ENCODE measurements at places on chromosomes 3 and 15.

DNA sequence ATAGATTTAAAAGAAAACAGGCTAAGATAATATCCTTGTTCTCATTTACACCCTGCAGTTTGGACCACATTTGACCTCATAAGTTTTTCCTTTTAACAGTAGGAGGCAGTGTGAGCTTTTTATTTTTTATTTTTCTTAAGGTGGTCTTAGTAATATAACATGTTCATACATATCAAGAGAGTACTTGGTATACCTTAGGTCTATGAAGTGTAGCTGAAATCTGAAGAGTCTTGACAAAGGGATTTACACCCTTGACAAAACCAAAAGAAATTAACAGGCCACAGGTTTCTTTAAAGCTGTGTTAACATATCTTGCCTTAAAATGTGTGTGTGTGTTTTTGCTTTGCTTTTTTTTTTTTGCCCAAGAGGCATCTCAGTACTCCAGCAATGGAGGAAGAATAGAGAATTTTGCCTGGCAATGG, 3.2 kb downstream of the RAP2B start:
- DNase-seq = no peak

DNA sequence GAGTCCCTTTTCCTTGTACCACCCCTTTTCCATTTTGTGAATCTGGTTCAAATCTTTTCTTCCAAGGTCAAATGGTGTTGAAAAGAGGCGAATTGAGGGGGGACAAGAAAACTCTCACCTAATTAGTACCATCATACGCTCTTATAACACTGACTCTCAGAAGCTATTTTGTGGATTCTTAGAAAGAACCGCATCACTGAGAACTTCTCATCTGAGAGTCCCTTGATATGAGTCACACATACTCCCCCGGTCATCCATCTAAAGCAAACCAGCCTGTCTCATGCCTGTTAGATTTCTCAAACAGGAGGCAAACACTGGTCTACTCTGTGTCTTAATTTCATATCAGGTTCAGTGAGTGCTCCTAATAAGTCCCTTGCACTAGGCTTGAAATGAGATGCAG, 76.5 kb upstream of the SPRED1 start:
- DNase-seq = no peak

DNA sequence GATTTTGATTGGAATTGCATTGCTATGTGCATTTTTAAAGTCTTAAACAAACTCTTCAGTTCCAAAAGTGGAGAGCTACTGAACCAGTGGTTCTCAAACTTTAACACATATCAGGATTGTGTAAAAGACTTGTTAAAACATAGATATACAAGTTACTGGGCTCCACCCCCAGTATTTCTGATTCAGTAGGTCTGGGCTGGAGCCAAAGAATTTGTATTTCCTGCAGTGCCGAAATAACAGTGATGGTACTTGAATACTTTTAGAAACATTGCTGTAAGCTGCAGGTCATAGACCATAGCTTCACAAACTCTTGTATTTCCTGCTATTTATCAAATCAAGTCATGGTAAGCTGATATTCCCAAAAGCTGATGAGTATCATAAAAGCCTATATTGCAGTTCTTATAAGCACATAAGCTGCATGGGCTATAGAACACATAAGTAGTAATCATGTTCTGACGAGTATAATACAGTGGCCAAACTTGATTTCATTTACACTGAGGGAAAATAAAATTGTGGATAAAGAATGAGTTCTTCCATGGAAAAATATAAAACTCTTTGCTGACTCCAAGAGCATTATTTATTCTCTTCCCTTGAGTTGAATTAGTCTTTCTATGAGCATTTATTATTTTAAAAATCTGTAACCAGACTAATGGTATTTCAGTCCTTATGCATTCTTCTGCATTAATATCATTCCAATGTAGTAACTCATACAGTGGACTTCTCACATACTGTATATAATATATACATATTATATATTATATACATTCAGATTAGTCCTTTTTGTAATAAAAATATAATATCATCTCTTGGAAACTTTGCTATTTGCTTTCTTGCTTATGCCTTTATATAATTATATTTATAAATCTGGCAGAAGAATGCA, 550.5 kb upstream of the AGTR1 start:
- DNase-seq = no peak

DNA sequence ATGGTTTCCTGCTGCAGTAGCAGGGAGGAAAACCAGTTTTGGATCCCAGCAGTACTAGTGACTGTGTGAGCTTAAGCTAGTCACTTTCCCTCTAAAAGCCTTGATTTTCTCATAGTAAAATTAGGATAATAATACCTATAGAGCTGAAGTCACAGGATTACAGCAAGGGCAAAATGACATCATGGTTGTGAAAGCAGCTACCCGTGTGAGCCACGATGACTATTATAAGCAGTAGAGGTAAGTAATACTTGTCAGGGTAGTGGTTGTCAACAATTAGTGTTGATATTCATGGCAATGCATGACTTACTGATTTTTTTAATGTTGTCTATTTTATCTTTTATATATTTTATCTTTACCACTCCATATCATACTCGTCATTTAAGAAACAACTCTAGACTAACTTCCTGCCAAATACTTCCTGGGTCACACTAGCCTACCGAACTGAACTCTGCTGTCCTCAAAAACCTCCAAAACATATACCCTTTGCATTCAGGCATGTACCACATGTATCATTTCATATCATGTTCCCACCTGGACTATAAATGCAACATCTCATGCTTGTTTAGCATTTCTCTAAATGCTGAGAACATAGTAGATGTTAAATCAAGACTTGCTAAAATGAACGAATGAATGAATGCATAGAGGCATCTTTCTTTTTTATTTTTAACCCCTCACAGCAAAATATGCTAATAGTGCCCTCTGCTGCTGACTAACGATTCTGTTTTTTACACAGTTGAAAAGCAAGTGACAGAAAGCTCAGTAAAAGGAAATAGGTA, 172.6 kb downstream of the P3H2 start:
- no peak for DNase-seq

DNA sequence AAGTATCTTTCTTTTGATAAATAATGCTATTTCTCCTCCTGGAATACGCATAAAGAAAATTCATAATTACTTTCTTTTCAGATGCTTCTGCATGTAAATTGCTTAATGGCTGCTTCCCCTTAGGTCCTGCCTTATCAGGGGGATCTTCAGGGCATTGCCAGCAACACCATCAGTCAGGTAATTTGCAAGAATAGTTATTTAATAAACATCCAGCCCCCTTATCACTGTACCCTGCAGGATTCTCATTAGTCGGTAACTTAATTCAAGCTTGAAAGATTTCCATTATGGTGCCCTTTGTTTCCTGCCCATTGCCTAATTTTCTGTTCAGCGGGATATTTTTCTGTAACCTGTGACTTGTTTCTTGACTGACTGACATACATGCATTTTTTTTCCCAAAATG, 414.5 kb downstream of the MFSD1 start:
- no peak for DNase-seq

DNA sequence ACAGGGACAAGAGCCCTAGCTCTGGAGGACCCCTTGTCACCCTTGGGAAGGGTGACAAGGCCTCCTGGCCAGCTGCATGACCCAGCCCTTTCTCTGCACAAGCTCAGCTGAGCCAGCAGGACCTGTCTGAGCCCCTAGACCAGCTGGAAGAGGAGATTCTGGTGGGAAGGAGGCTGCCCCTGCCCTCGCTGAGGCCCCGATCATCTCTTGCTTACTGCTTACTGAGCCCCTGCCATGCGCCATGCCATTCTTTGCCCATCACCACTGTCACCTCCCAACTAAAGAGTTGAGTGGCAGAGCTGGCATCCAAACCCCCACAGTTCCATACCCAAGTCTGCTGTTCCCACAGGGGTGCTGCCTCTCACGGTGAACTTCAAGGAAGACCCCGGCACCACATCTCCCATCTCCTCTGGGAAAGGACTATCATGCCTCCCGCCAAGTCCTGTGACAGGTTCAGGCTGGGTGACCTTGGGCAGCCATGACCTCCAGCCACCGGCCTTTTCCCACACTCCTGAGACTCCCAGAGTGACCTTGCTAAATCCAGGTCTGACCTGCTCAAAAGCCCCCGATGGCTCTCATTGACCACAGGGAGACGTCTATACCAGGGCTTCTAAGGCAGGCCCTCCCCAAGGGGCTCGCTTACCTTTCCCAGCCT, 34.0 kb downstream of the ACSBG1 start:
- DNase-seq = no peak

- no peak for DNase-seq
Measured at GRCh38 chr3:13009132-13009945, 63.9 kb downstream of the IQSEC1 start.

Measured in NCI-H2227 treated with DMSO at 0.1 percent for 48 hours (cell line).